ENCODE measurements at places on chromosomes 7 and 10.

DNA sequence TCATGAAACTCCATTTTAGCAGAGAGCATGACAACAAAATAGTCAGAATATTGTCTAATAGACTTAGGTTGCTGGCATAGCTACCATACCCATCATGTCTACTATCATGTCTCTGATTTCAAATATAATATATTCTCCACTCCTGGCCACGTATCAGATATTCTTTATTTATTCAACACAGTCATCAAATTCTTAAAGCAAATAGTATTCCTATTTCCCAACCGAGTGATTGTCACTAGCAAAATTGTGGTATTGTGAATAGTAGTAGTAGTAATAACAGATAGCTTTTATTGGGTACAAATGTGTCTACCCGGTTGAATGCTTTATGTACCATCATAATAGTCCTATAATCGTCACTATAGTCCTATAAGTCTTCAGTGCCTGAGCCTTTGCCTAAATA lies 918.6 kb downstream of the KCNMA1 start:
- no peak for DNase-seq

DNA sequence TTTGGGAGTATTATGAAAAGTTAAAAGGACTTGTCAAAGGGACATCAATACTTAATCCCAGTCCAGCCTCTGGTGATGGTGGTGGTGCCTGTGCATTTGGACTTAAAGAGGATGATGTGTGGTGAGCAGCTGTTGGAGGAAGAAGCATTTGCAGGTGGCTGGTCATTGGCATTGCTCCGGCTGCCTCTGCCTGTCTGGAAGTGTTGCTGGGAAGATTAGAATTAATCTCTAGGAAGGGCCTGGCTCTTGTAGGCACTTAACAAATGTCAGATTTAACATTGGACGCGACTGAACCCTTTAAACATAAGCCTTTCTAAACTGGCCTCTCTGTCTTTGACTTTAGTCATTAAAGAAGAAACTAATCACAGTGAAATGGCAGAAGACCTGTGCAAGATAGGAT lies 58.8 kb downstream of the FIGNL1 start:
- no peak for DNase-seq

GRCh38 chr10:35934642-35934995 lies 292.5 kb upstream of the FZD8 start:
- no peak for DNase-seq

GRCh38 chr10:8556321-8556720 lies 501.8 kb downstream of the GATA3 start:
- DNase-seq, result no peak

- DNase-seq, result no peak
Measured at GRCh38 chr10:117421985-117422384, 46.7 kb upstream of the PDZD8 start.

DNA sequence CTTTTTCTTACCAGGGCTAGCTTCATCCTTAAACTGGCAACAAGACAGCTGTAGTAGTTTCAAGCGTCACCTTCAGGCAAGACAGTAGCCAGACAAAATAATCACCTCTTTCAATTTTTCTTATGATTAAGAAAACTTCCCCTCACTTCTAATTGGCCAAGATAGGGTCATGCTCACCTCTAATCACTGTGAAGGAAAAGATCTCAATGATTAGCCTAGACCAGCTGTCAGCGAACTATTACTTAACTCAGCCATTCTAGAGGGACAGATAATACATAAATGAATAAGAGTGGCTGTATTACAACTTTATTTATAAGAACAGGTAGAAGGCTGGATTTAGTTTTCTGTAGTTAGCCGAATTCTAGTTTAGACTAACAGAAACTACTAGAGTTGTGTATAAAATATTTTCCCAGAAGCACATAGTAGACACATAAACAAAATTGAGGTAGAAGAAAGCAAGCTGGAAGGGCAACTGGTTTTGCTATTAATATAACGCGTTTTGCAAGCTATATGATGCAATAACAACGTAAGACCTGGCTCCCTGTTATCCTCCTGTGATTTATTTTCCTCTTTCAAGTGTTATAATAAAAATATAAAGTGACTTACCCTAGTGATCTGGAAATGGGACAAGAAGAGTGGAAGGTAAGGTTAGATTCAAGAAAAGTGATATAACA lies 64.3 kb downstream of the ELAPOR2 start:
- no peak for DNase-seq

DNA sequence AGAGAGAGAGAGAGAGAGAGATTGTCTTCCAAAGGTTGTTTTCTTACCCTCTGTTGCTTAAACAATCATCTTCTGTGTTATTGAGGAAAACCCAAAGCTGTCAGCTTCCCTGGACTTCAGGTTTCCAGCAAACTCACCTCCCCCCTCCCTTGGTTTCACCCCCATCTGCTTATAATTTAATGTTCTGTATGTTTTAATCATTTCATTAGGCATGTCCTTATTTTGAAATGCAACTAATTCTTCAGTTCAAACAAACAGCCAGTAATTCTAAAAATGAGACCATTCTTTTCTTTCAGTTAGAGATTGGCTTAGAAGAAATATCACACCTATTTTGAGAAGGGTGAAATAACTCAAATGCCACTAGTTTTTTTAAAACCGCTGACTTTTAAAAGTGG lies 102.9 kb downstream of the FAM204A start:
- no peak for DNase-seq

DNA sequence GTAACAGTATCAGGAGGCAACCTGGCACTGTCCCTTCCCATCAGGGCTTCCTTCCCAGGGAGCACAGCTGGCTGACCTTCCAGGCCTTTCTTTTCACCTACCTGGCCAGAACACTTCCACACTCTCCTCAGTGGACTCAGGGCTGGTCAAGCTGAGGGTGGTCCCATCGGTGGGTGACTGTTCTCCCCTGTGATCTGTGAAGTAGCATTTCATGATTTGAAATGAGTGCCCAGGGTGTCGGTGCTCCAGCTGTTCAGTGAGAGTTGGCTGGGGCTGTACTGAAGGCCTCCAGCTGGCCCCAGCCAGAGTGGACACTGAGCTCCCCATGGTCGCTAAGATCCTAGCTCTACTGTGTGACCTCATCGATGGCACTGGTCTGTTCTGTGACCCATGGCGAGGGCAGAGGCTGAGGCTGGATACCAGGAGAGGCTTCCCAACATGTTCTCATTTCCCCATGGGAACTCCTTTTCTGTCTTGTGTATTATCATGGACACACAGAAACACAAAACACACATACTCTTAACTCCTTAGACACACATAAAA lies at the start of gene FAM170B:
TSS of gene FAM170B (minus strand) at position 316 of the 543 bp plus-strand sequence. CDS start at position 213, 103 bp downstream.
- DNase-seq, result no peak

DNA sequence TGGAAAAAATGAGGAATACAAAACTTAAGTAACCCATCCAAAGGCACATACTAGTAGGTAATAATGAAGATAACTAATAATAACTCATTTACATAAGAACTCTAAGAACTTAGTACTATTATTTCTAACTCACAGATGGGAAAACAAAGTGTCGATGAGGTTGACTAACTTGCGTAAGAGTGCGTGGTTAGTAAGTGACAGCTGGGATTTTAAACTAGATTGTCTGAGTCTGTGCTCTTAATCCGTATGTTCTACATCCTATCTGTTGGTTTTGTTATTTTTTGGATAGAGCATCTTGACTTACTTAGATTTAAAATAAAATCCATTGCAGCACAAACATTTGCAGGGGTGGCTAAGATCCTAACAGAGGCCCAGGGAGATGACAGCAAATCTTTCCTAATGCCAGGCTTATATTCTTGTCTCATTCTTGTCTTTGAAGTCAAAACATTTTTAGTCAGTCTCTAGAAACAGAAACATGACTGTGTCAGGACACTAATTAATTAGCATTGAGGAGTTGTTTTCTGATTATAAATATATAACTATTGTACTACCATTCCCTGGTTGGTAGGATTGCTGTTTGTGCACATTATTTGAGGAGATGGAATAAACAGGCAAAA lies 11.7 kb downstream of the RPA3 start:
- no peak for DNase-seq

- no peak for DNase-seq
Measured at GRCh38 chr10:132175907-132176581, 10.7 kb upstream of the DPYSL4 start.

DNA sequence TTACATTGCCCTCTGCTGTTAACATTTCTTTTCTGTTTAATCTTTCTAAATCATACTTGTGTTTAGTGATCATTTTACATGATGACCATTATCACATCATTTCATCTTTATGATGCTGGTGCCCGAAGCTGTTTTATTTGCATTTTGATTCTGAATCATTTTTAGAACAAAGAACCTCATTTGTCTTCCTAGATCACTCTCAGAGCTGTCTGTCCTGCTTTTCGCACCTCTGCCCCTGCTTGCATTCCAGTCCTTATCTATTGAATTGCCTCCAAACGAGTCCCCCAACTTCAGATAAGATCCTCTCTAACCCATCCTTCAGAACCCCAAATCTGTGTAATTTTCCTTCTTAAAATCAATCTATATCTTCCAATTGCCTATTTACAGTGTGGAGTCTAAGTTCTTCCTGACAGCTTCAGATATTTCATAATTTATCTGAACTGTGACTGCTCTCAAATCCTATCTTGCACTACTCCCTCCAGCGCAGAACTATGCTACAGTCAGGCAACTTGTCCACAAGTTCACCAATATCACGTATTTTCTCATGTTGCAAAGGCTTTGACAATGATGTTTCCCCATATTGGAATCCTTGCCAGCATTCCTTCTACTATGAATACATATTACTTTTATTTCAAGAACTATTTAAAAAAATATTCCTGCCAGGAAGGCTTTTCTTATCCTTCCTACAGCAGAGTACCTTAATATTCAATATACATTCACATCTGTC lies 346.5 kb upstream of the CACNA2D1 start:
- no peak for DNase-seq

DNA sequence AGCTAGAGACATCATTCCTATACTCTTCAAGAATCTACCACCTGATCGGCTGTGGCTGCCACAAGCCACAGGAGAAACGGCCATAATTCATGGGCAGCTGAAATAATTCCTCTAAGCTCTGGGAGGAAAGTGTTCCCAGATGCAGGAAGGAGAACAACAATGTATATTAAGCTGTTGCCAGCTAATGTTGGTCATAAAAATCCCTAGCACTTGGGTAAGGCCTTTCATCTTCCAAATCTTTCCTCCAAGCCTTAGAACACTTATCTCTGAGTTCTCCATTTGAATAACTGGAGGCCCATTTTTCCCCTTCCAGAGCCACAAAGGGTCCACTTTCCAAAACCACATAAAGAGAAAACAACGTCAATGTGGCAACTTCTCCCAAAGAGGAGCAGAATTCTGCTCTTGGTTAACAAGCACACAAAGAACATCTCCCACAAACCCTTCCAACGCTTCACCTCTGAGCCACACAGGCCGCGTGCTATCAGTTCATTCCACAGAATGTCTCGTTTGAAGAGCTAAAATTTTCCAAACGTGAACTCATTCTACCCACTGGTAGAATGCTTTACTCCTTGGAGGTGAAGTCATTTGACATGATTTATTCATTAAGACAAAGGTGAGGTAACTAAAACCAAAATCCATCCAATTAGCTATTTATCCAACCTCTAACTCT lies 11.2 kb downstream of the KCNMA1 start:
- DNase-seq, result no peak

GRCh38 chr10:4033341-4033896 lies 248.4 kb upstream of the KLF6 start:
- DNase-seq, result no peak

- no peak for DNase-seq
Measured at GRCh38 chr7:41573015-41573414, 129.9 kb downstream of the INHBA start.

GRCh38 chr7:27134392-27134791 lies 3.8 kb upstream of the HOXA4 start:
- no peak for DNase-seq

DNA sequence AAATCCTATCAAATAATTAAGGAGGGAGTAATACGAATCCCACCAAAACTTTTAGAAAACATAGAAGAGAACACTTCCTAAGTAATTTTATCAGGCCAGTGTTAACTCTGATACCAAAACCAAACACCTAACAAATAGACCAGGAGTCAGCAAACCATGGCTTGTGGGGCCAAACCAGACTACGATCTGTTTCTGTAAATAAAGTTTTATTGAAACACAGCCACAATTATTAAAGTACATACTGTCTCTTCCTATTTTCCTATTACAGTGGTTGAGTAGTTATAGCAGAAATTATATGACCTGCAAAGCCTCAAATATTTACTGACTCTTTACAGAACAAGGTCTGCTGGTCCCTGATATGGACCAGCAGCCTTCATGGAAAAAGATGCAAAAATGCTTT lies 73.1 kb upstream of the ELN start:
- no peak for DNase-seq

DNA sequence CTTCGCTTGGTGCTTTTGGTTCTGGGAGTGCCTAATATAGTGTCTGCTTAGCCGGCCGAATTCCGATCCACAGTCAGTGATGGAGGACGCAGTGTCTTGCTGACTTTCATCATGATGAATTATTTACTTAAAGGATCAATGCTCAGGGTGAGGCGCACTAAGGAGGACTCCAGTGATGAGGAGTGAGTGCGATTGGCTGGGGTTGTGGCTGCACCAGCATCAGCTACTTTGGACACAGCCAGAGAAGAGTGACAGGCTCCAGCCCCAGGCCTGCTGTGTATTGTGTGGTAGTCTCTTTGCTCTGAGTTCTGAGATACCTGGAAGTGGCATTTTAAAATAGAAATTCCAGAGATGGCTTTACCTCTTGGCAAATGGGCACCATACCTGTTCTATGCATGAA lies 73.3 kb upstream of the ANLN start:
- no peak for DNase-seq

DNA sequence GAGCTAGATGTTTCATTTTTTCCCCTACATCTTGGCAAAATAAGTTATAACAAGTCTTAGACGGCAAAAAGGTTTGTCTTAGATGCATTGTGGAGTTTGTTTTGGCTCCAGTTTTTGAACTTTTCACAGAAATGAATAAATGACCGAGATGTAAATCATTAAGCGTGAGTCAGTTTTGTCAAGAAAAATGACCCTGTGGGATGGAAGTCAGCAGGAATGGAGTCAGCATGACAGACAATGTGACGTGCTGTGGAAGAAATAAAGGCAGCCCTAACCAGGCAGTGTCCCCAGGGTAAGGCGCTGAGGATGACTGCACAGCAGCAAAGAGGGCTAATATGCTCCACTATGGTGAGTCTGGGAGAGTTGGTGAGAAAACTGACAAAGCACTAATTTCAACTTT lies 163.2 kb downstream of the NOC3L start:
- DNase-seq, result no peak

GRCh38 chr7:49812534-49812933 lies 39.1 kb downstream of the VWC2 start:
- no peak for DNase-seq

- DNase-seq, result no peak
Measured at GRCh38 chr7:132084776-132085388, 491.4 kb downstream of the PLXNA4 start.

All from amygdala (tissue), 56 donors.